ENCODE measurements at places on chromosomes 12 and 14.

DNA sequence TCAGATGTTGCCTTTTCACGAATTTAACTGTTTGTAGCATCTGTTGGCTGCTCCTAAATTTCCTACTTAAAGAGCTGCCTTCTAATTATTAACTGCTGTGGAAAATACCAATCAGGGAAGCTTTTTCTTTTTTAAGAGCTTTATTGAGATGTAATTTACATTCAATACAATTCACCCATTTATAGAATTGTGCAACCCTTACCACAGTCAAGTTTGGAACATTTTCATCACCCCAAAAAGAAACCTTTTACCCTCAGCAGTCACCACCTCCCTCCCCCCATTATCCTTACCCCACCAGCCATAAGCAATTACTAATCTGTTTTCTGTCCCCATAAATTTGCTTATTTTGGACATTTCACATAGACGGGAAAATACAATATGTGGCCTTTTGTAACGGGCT lies 1.4 kb downstream of the PCNX4 start:
- no peak for DNase-seq

GRCh38 chr12:80044694-80045046 lies 54.7 kb upstream of the OTOGL start:
- no peak for DNase-seq

DNA sequence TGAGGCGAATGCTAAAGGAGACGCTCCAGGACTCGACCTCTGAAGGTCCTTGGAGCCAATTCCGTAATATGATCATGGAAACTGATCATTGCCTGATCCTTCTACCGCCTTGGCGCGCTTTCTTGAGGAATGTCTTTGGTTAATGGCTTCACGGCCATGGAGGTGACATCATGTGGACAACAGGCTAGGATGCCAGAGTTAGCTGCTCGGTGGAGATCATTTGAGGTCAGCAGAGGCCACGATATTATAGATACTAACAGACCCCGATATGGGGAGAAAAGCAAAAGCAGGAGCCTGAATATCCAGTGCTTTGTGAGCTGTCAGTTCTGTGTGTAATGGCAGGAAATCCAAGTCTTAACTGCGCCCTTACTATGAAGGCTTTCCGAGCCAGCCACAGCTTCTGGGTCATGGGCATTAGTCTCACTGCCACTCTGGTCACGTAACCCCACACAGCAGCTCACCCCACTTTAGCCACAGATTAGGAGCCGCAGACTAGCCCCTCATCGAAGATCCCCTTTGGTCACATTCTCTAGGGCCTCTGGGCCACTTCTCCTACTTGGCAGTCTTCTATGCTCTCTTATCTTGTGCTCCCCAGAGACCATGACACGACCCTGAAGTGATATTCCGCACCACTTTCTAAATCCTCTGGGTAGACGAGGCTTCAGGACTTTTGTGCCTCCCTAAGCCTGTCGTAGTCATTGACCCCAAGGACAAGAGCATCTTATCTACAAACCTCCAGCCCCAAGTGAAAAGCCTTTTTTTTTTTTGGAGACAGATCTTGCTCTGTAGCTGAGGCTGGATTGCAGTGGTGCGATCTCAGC lies 724 bp upstream of the CS start:
- DNase-seq: no peak

GRCh38 chr14:81392976-81393643 lies 7.0 kb downstream of the STON2 start:
- DNase-seq: no peak

Measured in CD4-positive, alpha-beta T cell treated with Interleukin-17A for 4 hours (primary cell).